ENCODE measurements at places on chromosomes 4 and X.

DNA sequence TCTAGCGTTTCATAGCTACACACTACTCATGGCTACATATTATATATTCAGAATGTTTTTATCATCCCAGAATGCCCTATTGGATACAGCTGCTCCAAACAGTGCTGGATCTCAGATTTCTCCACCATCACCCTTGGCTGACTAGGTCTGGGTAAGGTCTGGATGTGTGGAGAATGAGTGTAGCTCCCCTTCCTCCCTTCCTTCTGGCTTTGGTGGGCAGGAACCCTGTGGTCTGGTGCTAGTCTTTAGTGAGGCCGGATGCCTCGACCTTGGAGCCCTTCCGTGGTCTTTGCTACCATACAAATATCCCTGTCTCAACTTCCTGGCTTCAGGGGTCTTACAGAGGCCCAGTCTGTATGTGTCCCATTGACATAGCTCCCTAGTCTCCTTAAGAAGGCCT lies 52.1 kb upstream of the KDR start:
- no peak for DNase-seq

GRCh38 chrX:37813570-37813969 lies 33.7 kb downstream of the CYBB start:
- no peak for DNase-seq

DNA sequence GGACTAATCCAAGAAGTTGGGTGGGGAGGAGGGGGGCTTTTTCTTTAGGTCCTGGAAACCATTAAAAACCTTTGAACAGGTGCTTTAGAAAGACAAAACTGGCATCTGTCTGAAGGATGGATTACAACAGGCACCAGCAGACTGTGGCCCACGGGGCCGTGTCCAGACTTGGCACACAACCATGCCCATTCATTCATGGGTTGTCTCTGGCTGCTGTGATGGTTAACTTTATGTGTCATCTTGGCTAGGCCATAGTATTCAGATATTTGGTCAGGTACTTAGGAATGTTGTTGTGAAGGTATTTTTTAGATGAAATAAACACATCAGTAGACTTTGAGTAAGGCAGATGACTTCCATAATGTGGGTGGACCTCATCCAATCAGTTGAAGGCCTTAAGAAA lies 45.5 kb downstream of the TBL1X start:
- DNase-seq: no peak

- no peak for DNase-seq
Measured at GRCh38 chr4:183831026-183831446, 74.1 kb upstream of the STOX2 start.

DNA sequence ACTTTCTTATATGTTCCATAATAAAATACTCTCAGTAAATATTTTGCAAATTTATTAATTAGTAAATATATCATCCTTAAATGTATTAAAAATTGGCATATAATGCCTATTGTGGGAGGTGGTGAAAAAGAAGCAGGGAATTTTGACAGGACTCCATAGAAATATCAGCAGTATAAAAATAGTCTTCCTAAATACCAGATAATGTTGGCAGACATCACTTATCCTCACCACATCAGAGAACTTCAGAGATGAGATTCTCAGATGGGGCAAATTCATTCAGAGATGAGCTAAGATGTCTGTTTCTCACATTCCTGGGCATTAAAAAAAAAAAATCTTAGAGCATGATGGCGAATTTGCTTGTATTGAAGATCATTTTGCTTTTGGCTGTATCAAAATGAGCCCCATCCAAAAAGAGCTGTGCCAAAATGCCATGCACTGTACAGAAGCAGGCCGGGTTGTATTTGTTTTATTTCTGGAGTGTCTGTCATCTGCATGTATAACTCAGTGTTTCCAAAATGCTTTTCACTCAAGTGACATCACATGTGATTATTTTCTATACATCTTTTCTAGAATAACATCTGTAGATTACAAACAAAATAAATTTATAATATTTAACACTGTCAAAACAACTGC lies 41.7 kb downstream of the ATP8A1 start:
- DNase-seq: no peak

GRCh38 chrX:65463550-65463949 lies 71.0 kb downstream of the LAS1L start:
- no peak for DNase-seq

DNA sequence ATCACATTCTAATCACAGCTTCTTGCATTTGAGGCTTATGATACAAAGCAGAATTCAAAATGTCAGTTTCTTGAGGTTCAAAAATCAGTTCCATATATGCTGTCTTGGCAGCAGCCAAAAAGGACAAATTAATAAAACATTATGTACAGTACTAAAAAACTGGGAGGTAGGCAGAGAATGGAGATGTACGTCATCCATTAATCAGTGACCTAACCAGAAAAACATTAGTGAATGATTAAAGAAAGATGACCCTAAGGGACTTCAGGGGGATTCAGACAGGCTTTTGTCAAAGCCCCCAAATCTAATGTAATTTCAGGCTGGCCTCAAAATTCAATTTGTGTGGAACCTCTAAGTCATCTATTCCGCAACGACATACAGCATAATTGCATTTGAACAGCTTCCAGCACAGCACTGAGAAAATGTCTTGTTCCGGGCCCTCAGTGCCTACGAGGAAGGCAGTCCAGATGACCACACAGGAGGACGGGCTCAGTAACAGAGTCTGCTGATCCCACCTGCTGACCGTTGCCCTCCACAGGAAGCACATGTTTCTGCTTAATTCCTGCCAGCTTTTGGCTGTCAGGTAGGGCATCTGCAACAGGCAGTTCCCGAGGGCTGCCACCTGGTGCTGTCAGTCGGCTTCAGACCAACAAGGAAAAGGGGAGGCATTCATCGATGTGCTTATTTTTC lies 83.8 kb upstream of the HHIP start:
- DNase-seq: no peak

DNA sequence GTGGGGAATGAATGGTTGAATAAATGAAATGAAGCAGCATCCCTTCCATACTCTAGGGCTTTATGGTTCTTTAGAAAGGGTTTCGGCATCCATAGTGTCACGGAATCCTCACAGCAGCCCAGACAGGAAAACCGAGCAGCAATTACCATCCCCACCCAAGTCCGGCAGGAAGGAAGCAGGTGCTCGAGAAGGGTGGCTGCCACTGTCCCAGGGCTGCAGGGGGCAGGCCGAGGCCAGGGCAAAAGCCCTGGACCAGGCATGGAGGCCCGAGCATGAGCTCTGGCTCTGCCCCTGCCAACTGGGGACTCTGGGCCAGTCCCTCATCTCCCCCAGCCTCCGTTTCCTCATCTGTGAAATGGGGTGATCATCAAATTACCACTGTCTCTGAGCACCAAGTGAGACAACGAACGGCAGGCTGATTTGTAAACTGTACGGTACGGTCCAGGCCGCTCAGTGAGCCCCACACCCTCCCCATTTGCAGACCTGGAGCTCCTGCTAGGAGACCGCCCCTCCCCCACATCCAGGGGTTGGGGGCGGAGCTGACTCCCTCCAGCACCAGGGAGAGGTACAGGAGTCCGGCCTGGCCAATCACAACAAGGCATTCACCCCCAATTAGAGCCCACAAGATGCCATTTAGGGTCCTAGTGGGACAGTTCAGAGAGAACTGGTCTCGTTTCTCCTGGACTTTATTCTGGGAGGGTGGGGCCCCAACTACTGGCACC lies 100.4 kb downstream of the WFS1 start:
- no peak for DNase-seq

DNA sequence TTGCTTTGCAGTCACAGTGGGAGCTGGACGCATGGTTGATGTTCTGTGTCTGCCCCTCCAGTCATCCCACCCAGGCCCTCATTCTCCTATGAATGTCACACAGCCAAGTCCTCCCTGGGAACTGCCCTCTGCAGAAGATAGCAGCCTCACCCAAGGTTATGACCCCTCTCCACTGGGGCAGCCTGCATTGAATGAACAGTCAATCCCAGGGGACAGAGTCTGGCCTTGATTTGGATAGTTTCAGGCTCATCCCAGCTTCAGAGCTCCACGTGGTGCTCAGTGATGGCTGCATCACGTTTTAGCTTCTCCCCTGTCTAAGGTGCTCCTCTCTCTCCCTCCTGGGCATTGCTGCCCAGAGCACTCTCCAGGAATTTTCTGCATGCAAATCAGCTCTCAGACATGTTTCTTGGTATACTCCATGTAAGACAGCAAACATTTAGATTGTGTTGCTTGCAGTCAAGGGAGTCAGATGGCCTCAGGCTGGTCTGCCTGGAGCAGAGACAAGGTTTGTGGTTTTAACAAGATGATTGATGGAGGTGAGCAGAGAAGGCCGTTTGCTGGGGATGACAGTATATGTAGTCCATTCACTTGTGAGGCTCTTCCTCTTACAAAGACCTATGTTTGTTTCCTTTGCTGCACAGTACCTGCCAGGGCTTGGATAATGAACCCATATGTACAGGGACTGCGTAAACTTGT lies 56.1 kb upstream of the MSX1 start:
- no peak for DNase-seq

- no peak for DNase-seq
Measured at GRCh38 chrX:20374900-20375438, 108.3 kb upstream of the RPS6KA3 start.

GRCh38 chr4:41218703-41219102 lies 4.4 kb upstream of the APBB2 start:
- no peak for DNase-seq

GRCh38 chrX:101210630-101211029 lies 9.0 kb upstream of the DRP2 start:
- no peak for DNase-seq

DNA sequence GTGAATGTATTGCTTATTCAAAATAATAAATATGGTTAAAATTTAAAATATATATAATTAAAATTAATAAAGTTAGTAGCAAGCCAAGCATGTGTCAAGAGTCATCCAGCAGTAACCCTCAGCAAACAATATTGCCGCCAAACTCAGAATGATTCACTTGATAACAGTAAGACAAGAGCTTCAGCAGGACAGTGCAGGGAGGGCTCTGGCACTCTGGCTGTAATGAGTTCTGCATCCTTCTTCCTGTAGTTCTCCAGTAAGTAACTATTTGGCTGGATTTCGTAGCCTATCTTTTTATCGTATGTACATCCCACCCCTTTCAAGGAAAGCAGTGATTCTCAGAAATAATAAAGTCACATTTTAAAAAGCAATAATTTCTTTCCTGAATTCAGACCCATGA lies 17.6 kb downstream of the OTUD6A start:
- no peak for DNase-seq

DNA sequence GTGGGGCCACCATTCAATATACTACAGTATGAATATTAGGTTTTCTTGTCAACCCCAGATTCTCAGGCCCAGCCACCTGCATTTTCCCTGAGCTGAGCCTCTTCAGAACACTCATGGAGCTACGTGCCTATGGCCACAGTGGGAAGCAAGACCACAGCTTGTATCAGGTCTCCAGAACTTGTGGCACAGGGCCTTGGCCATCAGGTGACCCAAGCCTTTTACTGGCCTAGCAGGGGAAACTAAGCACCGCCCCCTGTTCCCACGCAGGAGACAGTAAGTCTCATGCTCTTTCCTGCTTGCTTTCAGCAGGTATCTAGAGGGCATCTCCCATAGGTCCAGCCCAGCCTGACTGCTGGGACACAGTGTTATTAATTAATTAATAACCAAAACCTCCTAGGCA lies 138.4 kb upstream of the MAMLD1 start:
- no peak for DNase-seq

DNA sequence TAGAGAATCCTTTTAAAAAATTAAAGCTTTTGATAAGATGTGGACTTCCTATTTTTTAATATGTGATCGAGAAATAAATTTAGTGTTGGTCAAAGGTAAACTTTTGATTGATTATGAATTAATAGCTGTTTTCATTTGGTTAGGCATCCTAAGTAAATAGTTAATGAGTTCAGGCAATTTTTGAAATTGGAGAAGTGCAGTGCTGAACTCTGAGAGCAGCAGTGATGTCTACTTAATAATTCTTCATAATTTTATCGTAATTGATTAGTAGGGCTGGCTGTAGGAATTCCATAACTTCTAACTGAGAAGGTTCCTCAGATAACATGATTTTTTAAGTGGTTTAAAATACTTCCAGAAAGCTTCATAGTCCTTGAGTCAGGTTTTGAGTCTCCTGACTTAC lies 1.5 kb downstream of the MND1 start:
- DNase-seq: no peak

GRCh38 chr4:184889666-184890335 lies 64.0 kb upstream of the ACSL1 start:
- no peak for DNase-seq

- DNase-seq: no peak
Measured at GRCh38 chrX:37348231-37348970, 763 bp upstream of the PRRG1 start.

DNA sequence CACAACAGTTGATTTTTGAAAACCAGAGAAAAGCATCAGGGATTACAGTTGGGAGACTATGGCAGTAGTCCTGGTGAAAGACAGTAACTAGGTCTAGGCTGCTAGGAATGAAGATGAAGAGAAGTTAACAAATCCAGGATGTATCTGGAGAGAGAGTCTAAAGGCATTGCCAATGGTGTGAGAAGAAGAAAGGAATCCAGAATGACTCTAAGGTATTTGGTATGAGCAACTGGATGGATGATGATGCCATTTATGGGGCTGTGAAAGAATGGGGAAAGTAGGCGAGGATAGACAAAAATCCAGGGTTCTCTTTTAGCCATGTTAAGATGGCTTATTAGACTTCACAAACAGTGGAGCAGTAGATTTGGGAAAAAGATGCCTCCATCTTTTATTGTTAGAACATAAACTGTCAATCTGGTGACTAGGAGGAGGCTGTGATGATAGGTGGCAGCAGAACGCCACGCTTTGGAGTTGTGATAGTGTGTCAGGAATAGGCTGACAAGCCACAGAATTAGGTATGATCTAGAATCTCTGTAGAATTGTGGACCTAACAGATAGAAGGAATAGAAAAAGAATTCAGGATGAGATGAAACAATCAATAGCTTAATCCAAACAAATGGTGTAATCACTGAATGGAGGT lies 27.3 kb upstream of the JADE1 start:
- peak; percentile 21 for DNase-seq

DNA sequence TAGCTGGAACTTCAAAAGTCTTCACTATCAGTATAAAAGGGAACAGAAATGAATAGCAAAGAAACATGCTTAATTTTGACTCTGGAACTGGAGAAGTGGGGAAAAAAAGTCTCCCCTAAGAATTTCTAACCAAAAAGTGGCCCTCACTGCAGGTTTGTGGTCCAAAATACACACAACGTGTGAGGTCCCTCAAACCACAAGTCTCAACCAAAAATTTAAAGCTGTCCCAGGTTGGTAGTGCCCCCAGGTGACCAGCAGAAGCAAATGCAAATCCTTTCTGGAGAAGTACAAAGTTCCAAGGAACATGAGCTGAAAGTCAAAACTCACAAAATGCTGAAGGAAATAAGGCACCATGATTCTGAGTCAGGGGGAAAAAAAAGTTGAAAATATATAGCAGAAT lies 23.6 kb upstream of the VAMP7 start:
- no peak for DNase-seq

All from hematopoietic multipotent progenitor cell treated with erythropoietin and hydrocortisone succinate and interleukin-3 and kit ligand, for 15 days (in vitro differentiated cells).